ENCODE measurements at places on chromosomes 3 and 15. TPM values are rescaled to one million over a fixed set of nuclear protein-coding genes. Genes with fewer than 3 reads are reported as not detected.

Gene LRTM1
- total RNA-seq = not detected

Gene SLC12A8
- total RNA-seq = 0.10 TPM

Gene ITIH3
- total RNA-seq = not detected

Gene SLC9C1
- not detected for total RNA-seq

DNA sequence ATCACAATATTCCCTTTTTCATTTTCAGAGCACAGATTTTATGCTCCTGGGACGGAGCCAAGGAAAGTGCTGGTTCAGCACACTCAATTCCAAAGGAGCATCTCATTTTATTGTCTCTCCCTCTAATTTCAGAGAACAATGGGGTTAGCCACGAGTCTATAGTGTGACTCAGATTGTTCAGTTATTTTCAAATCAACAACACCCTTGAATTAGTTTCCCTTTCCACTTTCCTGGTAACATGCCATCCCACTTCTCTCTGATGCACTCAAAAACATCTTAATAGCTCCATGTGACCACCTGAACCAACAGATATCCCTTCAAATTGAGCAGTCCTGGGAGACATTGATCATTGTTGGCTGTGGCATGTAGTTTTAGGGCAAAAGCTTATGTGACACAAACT is 389.7 kb upstream of the MDFIC2 start:
- no peak for DNase-seq

- DNase-seq = no peak
Observed at GRCh38 chr3:54871867-54872266, 56.0 kb downstream of the LRTM1 start.

DNA sequence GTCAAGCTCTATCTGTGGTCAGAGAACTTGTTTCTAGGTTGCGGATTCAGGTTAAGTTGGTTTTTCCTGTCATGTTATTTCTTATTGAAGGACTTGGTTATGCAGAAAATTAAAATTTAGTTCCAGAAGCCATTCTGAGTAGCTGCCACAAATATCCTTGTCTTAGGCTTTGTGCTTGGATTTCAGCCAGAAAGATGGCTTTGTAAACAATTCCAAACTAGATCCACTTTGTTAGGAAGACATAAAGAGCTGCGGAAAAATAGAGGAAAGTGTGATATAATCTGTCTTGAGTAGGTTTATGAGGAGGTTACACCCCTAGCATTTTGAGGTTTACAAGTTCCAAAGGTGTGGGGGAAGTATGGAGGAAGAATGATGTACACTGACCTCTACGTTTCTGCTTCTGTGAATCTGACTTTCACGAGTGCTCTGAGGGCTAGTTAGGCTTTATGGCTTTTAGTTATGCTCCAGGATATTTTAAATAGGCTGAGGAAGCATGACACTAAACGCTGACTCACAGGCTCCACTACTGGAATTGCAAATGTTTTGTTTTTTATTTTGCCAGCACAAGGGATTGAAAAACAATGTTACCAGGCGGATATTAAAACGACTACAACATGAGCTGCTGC is 46.3 kb upstream of the UTS2B start:
- no peak for DNase-seq

DNA sequence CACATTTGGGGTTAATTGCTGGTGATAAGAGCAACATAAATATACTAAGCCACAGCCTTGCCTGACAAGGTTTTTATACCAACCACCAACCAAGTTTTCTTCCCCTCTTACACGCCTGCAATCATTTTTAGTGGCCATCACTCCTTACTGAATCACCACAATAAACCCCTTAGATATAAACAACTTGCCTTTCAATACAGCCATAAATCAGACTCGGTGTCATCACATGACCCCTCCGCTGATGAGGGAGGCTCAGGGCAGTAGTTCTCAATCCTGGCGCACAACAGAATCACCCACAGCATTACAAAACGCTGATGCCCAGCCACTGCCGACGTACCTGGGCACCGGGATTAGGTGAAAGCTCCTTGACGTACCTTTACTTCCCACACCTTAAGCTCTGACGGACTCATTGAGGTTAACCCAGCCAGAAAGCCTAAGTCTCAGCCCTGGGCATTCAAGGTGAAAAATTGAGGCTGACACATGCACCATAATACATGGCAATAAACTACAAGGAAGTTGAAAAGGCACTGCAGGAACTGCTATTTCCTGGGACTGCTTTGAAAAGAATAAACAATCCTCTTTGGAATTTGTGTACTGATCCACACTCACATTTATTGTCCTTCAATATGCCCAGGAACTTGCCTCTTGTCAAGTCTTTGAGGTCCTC is 17.1 kb downstream of the ADCY5 start:
- no peak for DNase-seq

DNA sequence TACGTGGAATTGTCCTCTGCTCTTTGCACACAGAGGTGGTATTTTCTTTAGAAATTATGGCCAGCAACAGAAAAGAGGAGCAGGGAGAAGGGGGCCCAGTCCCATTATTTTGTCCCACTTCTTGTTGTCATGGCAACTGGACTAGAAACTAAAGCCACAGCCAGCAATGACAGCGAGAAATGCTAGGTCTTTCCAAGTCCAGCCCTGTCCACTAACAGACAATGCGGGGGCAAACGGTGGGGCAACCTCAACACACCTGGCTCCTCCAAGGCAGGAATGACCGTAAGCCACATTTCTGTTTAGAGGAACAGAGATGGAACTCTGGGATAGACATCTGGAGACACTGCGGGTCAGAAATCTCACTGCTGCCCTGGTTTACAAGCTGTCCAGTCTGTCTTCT is 107.3 kb downstream of the RFTN1 start:
- no peak for DNase-seq

GRCh38 chr3:168186293-168186983 is 90.7 kb upstream of the GOLIM4 start:
- no peak for DNase-seq

DNA sequence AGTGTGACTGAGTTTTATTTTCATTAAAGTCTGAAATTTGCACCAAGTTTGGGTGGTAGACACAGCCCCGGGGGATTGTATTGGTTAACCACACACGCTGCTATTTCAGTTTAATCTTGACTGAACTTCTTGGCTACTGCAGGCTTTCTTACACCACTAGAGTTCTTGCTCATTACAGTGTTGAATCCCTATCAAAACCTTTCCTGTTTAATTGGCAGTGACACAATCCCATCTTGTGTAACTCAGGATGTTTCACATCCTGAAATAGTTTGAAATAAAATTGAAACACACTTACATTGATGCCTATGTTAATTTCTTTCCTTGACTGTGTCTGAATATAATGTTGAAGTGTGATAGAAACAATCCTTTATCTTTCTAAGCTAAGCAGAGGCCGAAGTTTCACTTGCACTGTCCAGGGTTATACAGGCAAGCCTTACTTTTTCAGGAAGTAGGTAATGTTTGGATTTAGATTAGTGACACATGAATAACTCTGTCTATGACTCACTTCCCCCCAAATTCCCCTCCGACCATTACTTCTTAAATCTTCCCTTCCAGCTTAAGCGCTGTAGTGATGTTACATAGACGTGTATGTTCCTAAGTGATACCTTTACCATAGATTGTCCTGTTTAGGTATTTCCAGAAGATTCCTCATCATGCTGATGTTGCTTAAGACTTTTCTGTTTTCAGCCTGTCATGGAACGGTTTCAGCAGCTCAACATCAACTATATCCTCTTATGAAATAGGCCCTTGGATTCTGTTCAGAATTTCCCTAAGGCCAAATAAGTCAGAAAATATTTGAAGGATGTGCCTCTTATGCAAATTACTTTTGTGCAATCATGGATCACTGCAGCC is 16.8 kb downstream of the ATG7 start:
- DNase-seq = no peak

GRCh38 chr3:115877615-115877899 is 254.2 kb downstream of the GAP43 start:
- no peak for DNase-seq

DNA sequence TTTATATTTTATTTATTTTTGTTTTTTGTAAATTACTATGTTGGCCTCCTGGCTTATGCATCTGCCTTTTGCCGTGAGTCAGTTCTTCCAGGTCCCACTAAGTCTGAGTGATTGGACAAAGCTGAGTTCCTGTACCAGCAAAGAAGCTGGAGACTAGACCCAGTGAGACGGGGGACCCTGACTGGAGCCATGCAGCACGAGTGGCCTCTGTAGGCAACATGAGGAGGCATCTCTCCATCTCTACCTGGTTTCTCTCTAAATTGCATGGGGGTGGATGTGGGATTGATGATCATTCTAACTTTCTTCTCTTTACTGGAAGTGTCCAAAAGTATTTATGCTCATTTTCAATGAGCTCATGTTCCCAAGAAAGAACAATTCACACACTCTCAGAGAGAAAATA is 155.3 kb upstream of the MRPL3 start:
- DNase-seq = no peak

GRCh38 chr3:197505796-197506548 is 49.8 kb downstream of the BDH1 start:
- no peak for DNase-seq

GRCh38 chr3:133797396-133798105 is 8.1 kb upstream of the SRPRB start:
- no peak for DNase-seq

- DNase-seq = no peak
Observed at GRCh38 chr15:91135201-91136130, 35.4 kb downstream of the SV2B start.

DNA sequence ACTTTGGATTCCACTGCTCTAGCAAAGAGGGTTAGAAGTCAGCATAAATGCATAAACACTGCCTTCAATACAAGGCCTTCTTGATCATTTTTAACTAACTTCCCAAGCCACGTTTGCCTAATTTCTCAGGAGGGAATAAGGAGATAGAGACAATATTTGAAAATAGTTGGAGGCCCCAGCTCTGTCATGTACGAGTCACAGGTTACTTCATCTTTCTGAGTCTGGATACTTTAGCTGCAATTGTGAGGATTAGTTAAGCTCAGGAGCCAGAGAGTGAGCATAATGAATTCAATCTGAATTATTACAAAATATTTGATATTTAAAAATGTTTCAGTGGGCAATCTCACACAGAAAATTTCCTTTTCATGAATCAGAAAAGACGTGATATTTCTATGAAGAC is 298.9 kb downstream of the SHOX2 start:
- DNase-seq = no peak

Data from activated CD4-positive, alpha-beta T cell treated with anti-CD3 and anti-CD28 coated beads, Interleukin-2, amount 10 ng/mL, durations not matched to agents 7 days and 5 days (primary cell).